Activated T-helper 1 cell treated with anti-CD3 and anti-CD28 coated beads, Interleukin-12 subunit alpha, Interleukin-12 subunit beta, Interleukin-2, Interleukin-4 antibody, amounts not matched to agents 30 ng/mL and 10 ng/mL and 1 ng/mL, durations not matched to agents 14 hours and 24 hours and 36 hours (primary cell): ENCODE measurements at places on chromosomes 1 and 21.

DNA sequence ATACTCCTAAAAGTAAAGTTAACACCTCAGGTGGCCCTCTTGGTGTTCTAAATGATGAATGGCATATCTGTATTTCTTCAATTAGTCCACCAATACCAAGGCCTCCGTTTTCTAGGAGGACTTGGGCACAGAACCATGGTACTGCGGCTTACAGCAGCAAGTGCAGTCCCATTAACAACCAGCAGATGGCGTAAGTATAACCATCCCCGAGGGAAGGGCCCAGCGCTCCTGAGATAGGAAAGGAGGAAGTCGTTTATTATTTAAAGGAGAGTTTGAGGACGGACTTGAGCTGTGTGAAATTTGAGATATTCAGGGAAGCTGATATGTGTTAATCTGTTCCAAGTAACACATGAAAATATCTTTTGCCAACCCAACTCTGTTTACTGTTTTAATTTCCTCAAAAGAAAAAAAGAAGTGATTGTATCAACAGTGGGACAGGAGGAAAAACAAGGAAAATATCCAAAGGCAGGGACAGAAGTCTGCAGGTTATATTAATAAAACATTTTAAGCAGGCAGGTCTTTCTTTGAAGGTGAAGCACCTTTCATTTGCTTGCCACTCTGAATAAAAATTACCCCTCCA is 37.7 kb upstream of the KCNJ15 start:
- H3K27me3 ChIP-seq = peaks cover 2% of the 10 kb centered on the region
- peaks cover 8% of the 10 kb centered on the region for H3K4me1 ChIP-seq
- peak overlapping the region; percentile 45 for H3K27ac ChIP-seq
- no peak overlapping the region for H3K4me3 ChIP-seq
- peak; percentile 31 for DNase-seq

DNA sequence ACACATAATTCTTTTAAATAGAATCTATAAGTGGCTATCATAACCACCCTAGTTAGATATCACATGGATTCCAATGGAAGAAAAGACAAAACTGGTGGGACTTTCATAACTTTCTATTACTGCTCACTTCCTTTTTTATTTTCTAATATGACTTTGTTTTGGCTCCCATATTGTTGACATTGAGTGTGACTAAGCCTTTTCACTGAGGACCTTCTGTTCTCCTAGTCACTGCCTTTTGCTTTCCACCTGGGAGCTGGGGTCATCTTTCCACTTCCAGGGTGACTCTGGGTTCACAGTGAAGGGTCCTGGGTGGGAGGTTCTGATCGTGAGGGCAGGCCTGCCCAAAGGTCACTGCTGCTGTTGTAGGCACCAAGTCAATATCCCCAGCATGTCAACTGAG is 275.8 kb downstream of the TGFB2 start:
- no peak overlapping the region for H3K4me3 ChIP-seq
- H3K27ac ChIP-seq = no peak overlapping the region
- no peaks in the 10 kb centered on the region for H3K36me3 ChIP-seq
- no peaks in the 10 kb centered on the region for H3K4me1 ChIP-seq
- no peak for DNase-seq

DNA sequence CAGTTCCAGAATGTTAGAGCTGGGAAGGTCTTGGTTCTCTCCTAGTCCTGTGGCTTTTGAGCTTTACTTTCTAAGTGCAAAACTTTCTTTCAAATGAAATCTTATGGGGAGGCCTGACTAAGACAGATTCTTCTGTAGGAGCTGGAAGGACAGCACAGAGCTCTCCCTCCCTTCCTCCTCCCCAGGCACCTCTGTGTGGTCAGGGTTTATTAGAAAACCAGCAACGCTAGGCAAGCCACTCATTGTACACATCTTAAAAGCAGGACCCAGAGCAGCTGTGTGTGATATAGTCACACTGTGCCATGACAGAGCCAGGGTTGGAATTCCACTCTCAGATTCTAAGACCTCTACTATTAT is 241.1 kb upstream of the RAB4A start:
- no peak overlapping the region for H3K27ac ChIP-seq
- H3K27me3 ChIP-seq = peaks cover 13% of the 10 kb centered on the region
- no peak for DNase-seq
- no peaks in the 10 kb centered on the region for H3K36me3 ChIP-seq
- no peak overlapping the region for H3K4me3 ChIP-seq

DNA sequence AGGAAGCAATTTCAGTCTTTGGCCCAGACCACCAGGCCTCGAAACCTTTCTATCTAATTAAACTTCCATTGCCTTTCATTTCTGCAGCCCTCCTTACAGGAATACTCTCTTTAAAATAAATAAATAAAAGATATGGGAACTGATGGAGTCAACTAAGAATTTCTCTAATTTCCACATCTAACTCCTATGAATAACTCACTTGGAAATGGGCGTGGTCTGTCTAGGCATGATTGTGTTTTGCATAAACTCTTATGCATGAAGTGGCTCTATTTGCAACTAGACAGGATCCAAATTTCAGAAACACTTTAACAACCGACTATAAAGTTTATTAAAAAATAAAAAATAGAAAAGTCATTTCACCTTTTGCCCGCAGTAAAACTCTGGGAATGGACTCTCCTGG is 199.5 kb downstream of the ADSS2 start:
- H3K4me1 ChIP-seq = peaks cover 5% of the 10 kb centered on the region
- no peak overlapping the region for H3K27ac ChIP-seq
- no peaks in the 10 kb centered on the region for H3K36me3 ChIP-seq
- DNase-seq = no peak

- H3K36me3 ChIP-seq = peaks cover 17% of the 10 kb centered on the region
- H3K27me3 ChIP-seq = no peaks in the 10 kb centered on the region
- peaks cover 18% of the 10 kb centered on the region for H3K4me1 ChIP-seq
- no peak overlapping the region for H3K27ac ChIP-seq
These were observed 72.1 kb downstream of the NEK7 start for GRCh38 chr1:198228925-198229324.

- no peak overlapping the region for H3K27ac ChIP-seq
- no peaks in the 10 kb centered on the region for H3K36me3 ChIP-seq
- DNase-seq = no peak
- no peak overlapping the region for H3K4me3 ChIP-seq
- H3K4me1 ChIP-seq = no peaks in the 10 kb centered on the region
These were observed 4.2 kb downstream of the PLA2G5 start for GRCh38 chr1:20074055-20074724.

- H3K4me3 ChIP-seq = no peak overlapping the region
- DNase-seq = no peak
- H3K4me1 ChIP-seq = peaks cover 27% of the 10 kb centered on the region
- no peak overlapping the region for H3K27ac ChIP-seq
- H3K36me3 ChIP-seq = peaks cover 3% of the 10 kb centered on the region
These were observed 6.3 kb downstream of the TTC3 start for GRCh38 chr21:37079211-37079824.

GRCh38 chr1:206686478-206687249 is 2.0 kb downstream of the MAPKAPK2 start:
- peaks cover 9% of the 10 kb centered on the region for H3K36me3 ChIP-seq
- H3K27ac ChIP-seq = peak overlapping the region; percentile 95
- no peak for DNase-seq
- H3K27me3 ChIP-seq = peaks cover 7% of the 10 kb centered on the region
- H3K4me1 ChIP-seq = peaks cover 76% of the 10 kb centered on the region

DNA sequence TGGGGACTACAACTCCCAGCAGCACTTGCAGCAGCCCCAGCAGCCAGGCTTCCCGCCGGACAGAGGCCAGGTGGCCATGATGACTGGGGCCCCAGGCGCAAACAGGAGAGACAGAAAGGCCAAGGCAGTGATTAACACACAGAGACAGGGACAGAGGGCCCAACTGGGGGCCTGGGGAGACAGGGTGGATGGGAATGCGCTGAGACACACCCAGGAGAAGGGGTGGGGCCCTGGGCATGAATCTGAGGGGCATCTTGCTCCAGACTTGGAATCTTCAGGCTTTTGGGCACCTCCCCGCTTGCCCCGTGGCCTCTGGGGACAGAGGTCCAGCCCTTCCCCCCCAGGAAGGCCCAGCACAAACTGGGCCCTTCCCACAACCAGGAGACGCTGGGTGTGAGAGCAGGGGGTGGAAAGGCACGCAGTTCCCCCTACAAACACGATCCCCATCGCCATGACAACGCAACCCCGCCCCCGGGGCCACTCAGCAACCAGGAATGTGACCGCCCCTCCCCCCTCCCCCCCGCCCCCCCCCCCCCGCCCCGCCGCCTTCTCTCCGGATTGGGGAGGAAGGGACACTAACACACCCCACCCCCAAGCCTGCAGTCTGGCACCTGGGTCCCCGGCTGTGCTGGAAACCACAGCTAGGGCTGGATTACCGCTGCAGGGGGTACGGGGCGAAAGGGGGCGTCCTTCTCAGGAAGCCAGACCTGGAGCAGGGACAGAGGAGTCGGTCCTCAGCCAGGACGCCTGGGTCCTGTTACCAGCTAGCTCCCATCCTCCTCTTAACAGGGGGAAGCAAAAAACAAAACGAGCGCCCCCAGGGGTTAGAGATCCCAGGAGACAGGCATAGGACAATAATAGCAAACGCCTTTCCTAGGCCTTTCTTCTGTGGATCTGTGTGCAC is 4.5 kb downstream of the HDGF start:
- H3K4me3 ChIP-seq = peak overlapping the region; percentile 100
- H3K27ac ChIP-seq = peak overlapping the region; percentile 98
- peaks cover 54% of the 10 kb centered on the region for H3K36me3 ChIP-seq
- no peak for DNase-seq
- H3K27me3 ChIP-seq = peaks cover 1% of the 10 kb centered on the region

DNA sequence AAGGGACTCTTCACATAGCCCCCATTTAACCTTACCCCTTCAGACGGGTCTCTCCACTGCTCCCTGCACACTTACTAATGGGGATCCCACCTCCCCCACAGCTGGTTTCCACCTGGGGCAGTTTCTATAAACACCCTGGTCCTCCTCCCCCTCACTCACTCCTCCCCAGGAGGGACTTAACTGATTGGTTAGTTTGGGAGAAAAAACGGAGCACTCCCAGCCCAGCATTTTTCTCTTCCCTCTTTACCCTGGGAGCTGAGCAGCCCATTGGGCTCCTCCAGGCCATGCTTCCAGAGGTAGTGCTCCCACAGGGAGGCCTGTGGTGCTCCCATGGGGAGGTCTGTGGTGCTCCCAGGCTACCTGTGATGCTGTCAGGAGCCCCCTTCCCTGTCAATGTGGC is 93.7 kb downstream of the MIS18A start:
- no peaks in the 10 kb centered on the region for H3K36me3 ChIP-seq
- peaks cover 3% of the 10 kb centered on the region for H3K27me3 ChIP-seq
- DNase-seq = no peak
- H3K27ac ChIP-seq = no peak overlapping the region
